ENCODE measurements at places on chromosomes 7 and 10.

DNA sequence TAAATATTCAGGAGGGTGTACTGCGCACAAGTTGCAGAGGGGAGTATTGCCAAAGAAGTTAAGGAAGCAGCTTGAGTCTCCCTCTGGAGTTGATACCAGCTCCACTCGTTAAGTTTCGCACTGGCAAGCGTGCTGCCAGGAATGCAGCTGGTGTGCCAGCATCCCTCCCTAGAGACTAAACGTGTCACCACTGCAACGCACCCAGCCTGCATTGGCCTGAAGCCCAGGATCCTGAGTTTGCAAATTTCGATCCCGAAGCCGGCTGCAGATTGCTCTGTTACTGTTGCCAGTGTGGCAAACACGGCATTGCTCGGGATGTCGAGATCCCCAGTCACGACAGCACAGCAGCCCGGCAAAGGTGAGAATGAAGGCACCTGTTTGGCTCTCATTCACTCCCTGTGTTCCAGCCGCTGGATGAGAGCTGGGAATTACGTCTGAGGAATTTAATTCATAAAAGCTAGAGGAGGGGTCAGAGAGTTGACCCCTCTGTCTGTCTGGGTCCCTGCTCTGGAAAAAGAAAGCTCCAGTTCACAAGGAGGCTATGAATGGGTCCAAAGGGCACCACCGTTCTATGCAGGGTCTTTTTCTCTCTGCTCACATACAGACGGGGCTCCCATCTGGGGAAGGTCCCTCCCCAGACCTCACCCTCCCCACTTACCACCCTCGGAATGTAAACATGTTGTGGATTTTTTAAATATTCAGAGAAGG is 61.0 kb downstream of the NRP1 start:
- peak; percentile 78 for DNase-seq

DNA sequence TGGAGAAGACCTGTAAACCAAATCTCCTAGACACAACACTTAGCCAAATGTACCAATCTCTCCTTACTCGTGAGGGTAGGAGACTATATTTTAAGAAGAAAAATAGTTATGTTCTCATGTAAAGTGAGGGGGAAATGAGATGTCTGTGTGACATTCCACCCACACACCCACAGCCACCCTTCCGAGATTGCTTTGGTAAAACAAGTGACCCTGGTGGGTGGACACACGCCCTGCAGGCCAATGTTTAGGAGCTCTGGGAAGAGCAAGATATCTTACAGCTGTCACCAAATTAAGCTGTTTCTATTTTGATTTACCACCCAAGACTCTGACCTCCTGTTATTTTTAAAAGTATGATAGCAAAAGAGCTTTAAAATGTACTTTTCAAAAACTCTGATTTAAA is 147.2 kb upstream of the PFKP start:
- no peak for DNase-seq

- DNase-seq, result no peak
These were observed 611.0 kb downstream of the PARD3 start for GRCh38 chr10:34203966-34204630.

- peak; percentile 39 for DNase-seq
These were observed 95.6 kb downstream of the OSBPL3 start for GRCh38 chr7:24884401-24884800.

GRCh38 chr10:10623958-10624566 is 393.6 kb upstream of the CELF2 start:
- no peak for DNase-seq

GRCh38 chr10:43350156-43350555 is 21.3 kb upstream of the FXYD4 start:
- no peak for DNase-seq

DNA sequence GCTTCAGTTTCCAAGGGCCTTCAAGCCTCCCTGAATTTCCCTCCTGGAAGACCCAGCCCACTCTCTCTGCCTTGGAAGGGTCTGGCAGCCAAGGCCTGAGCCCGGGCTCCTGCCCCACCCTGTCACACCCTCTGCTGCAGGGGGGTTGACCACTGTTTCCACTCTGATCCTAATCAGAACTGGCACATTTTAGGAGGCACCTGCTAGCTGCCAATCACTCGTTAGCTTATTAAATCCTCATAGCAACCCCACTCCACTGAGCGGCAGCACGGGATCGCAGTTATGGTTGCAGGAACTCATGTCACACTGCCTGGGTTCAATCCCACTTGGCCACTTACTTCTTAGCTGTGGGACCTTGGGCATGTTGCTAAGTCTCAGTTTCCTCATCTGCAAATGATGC is 12.9 kb downstream of the HSPB1 start:
- DNase-seq, result no peak

- DNase-seq, result peak; percentile 68
These were observed 151.5 kb upstream of the AOAH start for GRCh38 chr7:36875794-36876193.

DNA sequence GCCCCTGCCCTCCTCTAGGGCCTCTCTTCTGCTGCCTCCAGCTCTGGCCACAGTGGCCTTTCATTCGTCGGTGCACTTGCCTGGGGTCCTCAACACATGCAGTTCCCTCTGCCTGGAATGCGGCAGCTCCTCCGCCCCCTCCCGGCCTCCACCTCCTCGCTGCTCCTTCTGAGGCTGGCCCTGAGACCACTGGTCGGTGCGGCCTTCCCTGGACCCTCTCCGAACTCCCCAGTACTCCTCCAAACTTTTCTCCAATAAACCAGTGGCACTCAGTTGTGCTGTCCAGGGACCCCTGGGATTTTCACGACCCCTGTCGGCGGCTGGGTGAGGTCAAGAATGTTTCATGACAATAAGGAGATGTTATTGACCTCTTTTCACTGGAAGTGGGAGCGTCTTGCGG is 53.5 kb downstream of the BMS1 start:
- no peak for DNase-seq

GRCh38 chr7:70700941-70701425 is 431.0 kb upstream of the GALNT17 start:
- no peak for DNase-seq

- DNase-seq, result no peak
These were observed 15.9 kb downstream of the DYNC1I1 start for GRCh38 chr7:95788258-95788657.

GRCh38 chr10:58775960-58776567 is 263.4 kb downstream of the BICC1 start:
- DNase-seq, result no peak

GRCh38 chr7:51349820-51350545 is 33.4 kb upstream of the COBL start:
- peak; percentile 64 for DNase-seq

Data from NCI-H2081 (cell line).